ENCODE measurements at places on chromosomes 6 and 20.

- no peak for DNase-seq
These were observed 413.8 kb downstream of the PTPRT start for GRCh38 chr20:42775866-42776265.

- no peak for DNase-seq
These were observed 771 bp downstream of the ARFRP1 start for GRCh38 chr20:63706852-63707557.

GRCh38 chr20:36085686-36086267 is 68.8 kb upstream of the EPB41L1 start:
- DNase-seq: no peak

DNA sequence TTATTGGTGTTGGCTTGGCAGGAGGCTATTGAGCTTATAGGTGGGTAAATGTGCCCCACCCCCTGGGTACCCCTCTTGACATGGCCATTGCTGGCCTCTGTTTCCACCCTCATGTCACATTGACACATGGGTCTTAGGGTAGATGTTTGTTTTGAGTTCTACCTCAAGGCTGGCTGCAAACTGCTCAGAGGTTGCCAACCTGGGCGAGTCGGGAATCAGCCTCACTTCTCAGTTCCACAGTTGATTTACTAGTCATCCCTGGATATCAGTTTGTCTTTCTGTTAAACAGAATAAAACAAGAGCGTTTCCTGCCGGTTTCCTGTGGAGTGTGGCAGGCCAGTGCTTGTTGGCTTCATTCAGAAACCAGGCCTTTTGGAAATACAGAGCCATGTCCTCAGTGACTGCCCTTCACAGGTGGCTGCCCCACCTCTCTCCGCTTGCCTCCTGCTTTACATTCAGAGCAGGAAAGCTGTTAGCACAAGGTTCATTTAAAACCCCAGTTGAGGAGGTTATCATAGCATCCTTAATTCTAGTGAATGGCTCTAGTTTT is 105.6 kb downstream of the TCP11 start:
- DNase-seq: no peak

- DNase-seq: no peak
These were observed 152.9 kb upstream of the RUNX2 start for GRCh38 chr6:45175272-45175671.

DNA sequence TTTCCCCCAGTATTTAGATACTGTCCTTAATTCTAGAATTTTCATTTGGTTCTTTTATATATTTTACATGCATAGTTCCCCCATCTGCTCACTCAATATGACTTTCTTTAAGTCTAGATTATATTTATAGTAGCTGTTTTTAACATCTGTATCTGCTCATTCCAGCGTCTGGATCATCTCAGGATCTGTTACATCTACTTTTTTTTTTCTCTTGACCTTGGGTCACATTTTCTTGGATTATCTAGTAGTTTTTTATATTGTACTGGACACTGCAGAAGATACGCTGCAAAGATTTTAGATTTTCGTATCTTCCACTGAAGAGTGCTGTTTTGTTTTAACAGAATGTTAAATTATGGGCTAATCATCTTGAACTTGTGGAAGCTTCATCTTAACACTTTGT is 20.7 kb downstream of the RAB22A start:
- DNase-seq: no peak

DNA sequence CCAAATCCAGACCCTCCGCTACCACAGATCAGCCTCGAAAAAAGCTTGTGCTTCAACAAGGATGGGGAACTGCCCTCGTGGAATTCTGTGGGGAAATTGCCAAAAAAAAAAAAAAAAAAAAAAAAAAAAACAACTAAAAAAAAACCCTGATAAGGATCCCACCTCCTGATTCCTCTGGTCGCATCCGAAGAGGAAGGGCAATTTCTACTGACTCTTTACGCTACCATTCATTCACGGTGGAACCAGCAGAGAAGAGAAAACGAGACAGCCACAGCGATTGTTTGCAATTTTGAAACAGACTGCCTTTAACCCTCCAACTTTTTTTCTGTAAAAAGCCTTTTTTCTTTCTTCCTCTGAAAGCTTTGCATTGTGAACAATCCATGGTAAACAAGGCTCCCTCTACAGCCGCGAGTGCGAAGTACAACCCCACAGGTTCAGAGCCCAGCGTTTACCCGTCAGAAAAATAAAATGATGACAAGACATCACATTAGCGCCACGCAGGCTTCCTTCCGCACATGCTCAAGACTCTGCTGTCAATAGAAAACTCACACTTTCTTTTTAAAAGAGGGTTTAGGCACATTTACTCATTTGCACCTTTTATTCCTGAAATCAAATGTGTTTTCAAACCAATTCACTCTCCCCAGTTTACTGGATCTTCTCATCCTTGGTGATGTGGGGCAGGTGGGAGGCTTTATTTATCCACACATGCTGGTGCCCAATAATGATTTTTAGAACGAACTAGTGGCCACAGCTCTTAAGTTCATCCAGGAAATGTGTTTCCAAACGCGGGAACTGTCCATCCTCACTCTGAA is 100.0 kb downstream of the NOL4L start:
- peak; percentile 58 for DNase-seq

- DNase-seq: no peak
These were observed 269.7 kb downstream of the THBS2 start for GRCh38 chr6:168983925-168984324.

- DNase-seq: no peak
These were observed 261.4 kb upstream of the JARID2 start for GRCh38 chr6:14984519-14984853.

GRCh38 chr6:156582509-156582992 is 194.6 kb upstream of the ARID1B start:
- no peak for DNase-seq

DNA sequence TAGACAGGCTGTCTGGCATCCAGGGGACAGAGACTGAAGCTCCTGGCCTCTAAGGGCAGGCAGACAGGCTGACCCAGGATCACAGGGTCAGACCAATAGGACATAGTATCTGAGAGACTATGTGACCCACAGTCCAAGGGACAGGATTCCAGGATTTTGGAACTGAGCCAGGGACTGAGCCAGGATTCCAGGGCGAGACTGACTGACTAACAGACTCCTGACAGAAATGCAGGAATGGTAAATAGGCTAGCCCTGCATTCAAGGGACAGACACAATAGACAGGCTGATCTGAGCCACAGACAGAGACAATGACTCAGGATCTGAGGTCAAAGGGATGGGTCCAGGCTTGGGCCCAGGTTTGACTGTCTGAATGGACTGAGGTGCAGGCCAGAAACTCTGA is 19.8 kb downstream of the XKR7 start:
- no peak for DNase-seq

DNA sequence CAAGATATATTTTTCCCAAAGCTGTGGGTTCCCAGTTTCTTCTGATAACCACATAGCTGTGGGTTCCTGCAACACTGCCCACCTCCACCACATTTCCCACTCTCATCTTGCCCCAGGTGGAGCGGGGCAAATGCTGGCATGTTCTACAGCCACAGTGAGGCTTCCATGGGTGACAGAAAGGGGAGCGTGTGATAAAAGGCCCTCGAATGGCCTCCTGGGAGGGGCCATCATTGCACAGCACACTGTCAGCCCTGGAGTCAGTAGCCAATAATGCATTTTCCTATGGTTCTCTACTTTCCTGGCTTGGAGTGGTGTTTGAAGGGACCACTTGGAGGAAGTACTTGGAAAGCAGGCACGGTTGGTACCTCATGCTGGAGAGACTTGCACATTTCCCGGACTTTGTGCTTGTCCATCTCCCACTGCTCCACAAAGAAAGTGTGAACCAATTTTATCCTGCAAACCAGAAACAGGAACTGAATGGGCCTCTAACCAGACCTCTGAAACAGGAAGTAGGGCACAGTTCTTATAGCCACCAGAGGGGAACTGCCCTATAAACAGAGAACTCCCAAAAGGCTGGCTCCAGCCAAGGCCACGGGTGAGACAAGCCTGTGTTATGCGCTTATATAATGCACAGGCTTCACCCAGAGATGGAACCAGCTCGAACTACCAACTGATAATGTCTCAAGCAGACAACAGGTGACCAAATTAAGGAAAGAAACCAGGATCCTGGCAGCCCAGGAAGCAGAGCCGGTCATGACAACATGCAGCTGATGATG is 8.6 kb downstream of the MAP3K5 start:
- DNase-seq: no peak

DNA sequence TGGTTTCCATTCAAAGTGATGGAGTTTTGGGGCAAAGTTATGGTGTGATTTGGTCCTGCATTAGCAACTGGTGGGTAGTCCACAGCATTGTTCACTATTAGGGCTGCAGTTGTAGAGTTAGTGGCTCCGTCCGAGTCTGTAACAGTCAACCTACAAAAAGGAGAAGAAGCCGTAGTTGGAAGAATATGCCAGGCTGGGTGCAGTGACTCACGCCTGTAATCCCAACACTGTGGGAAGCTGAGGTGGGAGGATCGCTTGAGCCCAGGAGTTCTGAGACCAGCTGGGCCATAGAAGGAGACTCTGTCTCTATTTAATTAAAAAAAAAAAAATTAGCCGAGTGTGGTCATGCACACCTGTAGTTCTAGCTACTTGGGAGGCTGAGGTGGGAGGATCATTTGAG is 69.5 kb downstream of the KIAA0319 start:
- no peak for DNase-seq

DNA sequence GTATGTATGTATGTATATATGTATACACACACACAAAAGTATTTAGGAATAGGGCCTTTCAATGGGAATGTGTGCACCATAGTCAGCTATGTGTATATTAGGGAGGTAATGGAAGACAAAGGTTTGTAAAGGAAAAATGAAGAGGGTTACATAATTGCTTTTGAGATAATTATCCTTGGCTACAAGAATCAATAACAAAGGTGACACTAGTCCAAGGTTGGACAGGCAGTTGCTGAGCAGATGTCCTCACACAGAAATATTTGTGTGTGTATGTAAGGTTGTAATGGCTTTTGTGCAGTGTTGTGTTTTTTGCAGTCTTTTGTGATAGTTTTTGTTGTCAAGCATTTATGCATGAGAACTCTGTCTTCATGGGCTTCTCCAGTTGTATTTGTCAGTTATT is 157.9 kb upstream of the MARCKS start:
- DNase-seq: no peak

GRCh38 chr6:51830666-51831065 is 256.7 kb downstream of the PKHD1 start:
- no peak for DNase-seq

DNA sequence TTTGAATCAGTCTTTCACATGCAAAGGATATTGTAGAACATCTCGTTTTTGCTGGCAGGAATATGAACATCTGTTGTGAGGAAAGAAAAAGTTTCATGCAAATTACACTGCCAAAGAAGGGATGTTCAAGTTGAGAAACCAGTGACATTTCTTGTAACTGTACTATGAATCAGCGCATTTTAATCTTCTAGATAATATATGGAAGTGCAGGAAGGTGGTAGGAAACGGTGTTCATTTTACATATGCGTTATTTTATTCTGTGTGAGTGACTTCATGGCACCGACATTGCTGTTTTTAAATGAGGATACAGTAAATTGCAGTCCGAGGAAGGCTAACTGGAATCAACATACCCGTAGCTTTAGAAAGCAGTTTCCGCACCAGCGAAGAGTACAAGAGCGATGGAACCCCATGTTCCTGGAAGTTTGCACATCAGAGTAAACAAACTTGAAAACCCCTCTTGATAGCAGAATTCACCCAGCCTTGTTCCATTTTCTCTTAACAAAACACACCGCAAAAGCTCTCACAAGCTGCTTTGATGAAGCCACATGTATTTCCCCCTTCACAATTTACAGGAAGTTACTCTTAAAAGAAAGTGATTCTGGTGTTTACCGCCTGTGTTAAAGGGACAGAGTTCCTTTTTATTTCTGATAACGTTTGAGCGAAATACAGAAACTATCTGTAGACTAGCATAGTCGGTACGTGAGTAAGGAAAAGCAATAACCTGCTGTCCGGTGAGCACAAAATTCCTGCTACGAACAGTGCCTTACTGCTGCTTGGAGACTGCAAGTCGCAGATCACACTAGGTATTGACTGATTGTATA is 11.5 kb downstream of the PRDM1 start:
- DNase-seq: no peak

DNA sequence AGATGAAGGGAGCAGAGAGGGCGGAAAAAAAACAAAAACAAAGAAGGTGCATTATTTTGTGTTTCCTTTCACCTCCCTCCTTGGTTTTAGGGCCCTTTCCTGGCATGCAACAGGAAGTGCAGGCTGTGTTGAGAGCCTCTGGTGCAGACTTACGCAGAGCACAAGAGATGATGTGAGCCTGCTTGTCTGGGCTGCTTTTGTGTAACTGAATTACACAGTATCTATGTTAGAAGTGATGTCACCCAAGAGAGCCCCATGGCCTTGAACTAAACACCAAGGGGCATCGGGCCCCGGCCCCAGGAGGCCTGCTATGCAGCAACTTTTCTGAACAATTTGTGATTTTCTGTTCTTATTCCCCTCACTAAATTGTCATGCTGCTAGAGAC is 25.5 kb downstream of the GNAS start:
- DNase-seq: no peak

DNA sequence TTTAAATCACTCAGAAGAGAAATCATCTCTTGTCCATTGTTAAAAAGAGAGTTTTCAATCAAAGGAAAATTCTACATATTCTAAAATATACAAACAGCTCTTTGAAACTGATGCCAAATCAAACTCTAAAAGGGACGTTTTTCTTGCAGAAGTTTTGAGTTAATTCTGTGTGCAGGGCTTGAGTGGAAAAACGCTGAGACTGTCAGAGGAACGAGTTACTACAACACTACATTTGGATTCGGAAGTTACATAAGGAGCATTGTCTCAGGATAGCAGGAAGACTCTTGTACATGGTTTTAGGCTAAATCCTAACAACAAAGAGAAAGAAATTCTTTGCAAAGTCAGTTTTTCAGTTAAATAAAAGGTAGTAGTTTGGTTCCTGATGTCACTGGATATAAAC is 155.7 kb upstream of the SUPT3H start:
- DNase-seq: no peak

GRCh38 chr6:49855221-49855620 is 11.1 kb downstream of the CRISP1 start:
- no peak for DNase-seq

DNA sequence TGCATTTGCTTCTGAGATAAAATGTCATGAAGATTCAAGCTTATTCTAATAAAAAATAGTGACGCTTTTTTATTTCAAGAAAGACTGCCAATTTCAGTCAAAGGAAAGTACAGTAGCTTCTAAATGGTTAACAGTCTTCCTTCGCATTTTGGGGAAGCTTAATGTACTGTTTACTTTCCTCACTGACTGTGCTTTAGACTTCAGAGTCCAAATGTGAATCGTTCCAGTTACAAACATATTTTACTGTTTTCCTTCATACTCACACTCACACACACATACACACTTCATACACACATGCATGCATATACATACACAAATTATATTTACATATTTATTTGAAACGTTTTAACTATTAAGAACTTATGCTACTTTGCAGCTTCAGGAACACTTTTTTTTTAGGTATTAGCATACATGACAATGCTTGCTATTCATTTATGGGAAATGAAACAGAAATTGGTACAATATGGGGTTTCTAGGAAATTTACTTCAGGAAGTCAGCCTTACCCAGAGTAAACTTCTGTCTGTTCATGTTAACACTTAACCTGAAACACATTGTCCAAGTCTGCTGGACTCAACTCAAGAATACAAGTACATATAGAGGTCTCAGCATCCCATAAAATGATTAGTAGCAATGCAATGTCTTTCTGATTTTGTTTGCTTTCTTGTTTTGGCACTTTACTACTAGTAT is 145.4 kb downstream of the RPS12 start:
- no peak for DNase-seq
